Fibroblast of skin of back (primary cell): ENCODE measurements at places on chromosomes 4 and X.

GRCh38 chr4:94356444-94356843 is 13.8 kb upstream of the HPGDS start:
- no peak for DNase-seq

- no peak for DNase-seq
Measured at GRCh38 chr4:127335073-127335620, 297.6 kb upstream of the INTU start.

DNA sequence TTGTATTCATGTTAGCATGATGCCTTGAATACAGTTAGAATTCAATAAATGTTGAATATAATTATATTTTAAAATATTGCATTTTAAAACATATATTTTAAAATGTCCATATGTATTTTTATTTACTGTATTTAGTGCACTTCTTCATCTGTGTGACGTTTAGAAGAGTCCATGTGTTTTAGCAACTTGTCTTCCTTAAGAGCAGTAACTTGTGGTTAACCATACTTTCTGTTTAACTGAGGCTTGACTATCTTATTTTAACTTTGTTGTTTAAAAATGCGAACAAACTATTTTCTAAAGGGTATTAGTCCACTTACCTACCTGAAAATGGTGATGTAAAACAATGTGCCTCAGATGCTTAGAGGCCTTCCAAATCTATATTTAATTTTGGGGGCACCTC is 858 bp downstream of the DMP1 start:
- DNase-seq: no peak

DNA sequence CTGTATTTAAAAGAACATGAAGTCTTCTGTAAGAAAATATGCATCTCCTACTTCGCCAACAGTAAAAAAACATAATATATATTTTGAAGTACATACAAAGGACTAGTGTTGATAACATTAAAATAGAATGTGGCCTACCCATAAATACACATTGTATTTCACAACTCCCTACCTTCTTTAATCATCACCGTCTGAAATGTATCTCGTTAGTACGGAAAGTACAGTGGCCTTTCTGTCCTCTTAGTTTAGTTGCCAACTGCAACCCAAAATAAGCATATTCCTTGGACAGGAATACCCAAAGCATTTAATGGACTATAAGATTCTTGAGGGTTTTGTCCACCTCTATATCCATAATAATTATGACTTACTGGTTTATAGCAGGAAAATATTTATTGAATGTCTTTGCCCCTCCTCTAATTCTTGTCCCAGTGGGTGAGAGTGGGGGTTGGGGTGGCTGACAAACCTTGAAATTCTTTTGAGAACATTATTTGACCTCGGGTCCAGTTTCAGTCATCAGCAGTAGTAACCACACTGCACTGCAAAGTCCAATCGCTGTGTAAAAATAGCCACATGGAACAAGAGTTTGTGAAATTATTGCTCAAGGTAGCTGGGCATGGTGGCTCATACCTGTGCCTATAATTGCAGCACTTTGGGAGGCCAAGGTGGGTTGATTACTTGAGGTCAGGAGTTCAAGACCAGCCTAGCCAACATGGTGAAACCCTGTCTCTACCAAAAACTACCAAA is 474.5 kb downstream of the KLHL13 start:
- DNase-seq: no peak

- peak; percentile 29 for DNase-seq
Measured at GRCh38 chr4:173466101-173466500, 63.9 kb downstream of the HAND2 start.
